ENCODE measurements at places on chromosomes 13 and 19.

GRCh38 chr19:19443902-19444680, 38.6 kb downstream of the GATAD2A start:
- DNase-seq, result no peak

DNA sequence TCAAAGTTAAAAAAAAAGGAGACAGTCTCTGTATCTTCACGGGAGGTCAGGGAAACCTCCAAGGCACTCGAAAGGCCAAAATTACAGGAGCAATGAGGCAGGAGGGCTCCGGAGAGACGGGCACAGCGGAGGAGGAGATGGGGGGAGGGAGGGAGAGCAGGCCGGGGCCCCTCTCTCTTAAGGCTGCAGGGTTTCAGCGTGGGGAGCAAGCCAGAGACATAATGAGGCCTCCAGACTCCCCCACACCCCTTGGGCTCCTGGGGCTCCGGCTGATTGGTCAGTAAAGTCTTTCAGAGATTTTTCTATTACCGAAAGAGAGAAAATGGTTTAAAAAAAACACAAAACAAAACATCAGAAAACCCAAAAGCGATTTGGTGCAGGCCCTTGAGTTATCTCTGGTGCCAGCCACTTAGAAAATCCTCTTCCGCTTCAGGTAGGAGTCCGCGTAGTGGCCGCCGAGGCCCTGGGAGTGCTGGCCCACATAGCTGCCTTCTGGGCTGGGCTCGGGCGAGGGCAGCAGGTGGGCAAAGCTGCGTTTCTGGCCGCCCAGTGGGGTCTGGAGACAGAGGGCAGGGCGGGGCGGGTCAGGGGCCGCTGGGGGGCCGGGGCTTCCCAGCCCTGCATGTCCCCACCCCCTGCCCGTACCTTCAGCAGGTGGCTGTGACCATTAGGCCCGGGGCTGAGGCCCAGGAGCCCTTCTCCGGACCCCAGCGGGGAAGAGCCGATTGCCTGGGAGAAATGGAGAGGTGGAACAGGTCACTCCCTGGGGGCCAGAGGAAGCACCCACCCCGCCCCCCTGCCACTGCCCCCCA, 1.4 kb upstream of the FDX2 start:
- DNase-seq, result no peak

- peak; percentile 12 for DNase-seq
These were observed 714 bp downstream of the NDFIP2 start for GRCh38 chr13:79481685-79482052.

DNA sequence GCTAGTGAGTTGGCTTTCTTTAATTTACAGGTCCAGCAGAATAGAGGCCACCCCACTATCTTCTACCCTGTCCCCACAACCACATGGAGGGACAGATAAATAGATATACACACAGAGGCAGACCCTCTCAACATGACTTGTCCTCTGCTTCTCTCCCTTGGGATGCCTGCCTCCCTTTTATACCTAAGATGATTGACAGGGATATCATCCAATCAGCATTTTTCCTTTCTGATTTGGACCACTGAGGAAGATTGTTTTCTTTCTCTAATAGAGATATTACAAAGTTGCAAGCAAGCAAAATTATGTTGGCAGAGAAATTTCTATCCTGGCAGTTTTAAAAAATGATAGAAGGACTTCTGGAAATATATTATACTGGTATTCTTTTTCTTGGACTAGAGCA, 35.8 kb downstream of the STOML3 start:
- DNase-seq, result no peak

GRCh38 chr19:51676566-51677083, 16.5 kb upstream of the SPACA6 start:
- no peak for DNase-seq

GRCh38 chr13:34025746-34026145, 207.8 kb downstream of the RFC3 start:
- no peak for DNase-seq

DNA sequence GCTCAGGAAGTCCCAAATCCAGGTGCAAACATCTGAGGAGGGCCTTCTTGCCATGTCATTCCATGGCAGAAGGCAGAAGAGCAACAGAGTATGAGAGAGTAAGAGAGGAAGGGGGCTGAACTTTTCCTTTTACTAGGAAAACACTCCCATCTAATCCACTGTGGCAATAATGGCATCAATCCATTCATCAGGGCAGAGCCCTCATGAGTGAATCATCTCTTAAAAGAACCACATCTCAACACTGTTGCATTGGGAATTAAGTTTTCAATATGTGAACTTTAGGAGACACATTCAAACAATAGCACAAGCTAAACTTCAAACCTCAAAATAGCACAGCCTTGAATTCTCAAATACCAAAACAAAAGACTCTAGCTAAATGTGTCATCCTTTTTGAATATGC, 264.5 kb downstream of the KCTD12 start:
- no peak for DNase-seq

DNA sequence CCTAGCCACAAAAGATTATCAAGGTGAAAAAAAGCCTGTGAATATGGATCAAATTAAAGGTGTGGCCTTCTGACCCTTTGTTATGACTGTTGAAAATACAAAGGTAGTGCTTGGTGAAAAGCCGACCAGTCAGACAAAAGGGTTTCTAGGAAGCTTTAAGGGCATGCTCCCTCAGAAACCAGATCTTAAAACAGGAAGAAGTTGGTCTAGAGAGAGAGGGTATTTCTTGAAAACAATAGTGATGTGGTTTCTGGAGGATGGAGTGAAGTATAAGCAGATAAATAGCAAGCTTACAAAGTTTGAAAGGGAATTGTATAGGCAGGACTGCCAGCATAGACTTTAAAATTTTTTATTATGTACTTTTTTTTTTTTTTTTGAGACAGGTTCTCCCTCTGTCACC, 5.0 kb upstream of the EID2 start:
- no peak for DNase-seq

GRCh38 chr13:28273919-28274318, 135.6 kb downstream of the PAN3 start:
- DNase-seq, result no peak

GRCh38 chr19:42275103-42275502, 6.1 kb downstream of the CIC start:
- no peak for DNase-seq

GRCh38 chr13:26695360-26695705, 65.3 kb downstream of the GPR12 start:
- DNase-seq, result no peak

DNA sequence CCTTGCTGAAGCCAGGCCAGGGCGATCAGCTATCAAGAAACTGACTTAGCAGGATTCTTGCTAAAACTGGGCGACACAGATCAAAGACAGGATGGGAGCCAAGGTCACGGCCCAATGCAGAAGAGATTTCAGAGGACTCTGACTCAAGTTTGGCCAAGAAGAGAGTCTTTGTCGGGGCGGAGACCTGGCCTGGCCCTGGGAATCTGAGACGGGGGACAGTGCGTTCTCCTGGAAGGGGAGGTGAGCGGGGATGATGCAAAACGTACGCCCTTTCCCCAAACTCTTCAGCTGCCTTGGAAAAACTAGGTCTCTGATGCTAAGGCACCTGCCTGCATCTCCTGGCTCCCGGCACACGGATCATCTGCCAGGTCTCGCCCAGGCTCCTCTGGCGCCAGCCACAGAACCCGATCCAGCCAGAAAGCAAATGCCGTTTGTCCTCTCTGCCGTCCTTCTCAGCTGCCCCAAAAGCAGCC, 9.8 kb downstream of the MVB12A start:
- no peak for DNase-seq

DNA sequence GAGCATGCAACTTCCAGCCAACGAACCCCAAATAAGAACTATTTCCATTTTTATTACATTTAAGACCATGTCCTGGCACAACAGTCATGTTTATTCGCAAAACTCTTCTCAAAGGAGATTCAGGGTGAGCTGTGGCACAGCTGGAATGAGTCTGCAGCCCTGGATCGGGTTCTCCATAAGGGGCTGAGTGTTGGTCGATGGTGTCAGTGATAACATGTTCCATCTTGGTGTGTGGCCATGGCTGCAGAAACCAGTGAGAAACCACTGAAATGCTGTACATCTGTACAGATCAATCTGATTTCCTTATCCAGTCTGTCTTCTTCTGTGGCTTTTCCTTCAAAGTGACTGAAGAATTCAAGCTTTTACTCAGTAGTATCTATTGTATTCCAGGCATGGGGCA, 15.2 kb downstream of the FAM124A start:
- DNase-seq, result no peak

GRCh38 chr13:78364711-78365110, 238.6 kb downstream of the POU4F1 start:
- no peak for DNase-seq

GRCh38 chr13:49042476-49042875, 66.8 kb downstream of the FNDC3A start:
- DNase-seq, result no peak

DNA sequence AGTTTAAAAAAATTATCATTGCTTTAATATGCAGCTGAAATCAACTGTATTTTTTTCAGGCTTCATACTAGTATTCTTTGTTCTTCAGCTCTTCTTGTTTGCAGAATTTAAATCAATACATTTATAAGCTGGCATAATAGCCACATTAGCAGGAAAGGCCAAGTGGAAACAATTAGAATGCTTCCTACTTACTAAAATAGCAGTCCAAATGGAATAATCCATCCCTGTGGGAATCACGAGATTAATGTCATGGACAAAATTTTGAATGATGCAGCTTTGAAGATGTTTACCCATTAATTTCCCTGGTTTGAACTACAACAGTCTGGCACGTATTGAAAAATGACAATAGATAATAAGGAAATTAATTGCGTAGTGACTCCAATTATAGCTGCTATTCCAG, 2650.8 kb downstream of the PCDH9 start:
- no peak for DNase-seq

GRCh38 chr19:45770192-45771101, 1.4 kb upstream of the SIX5 start:
- peak; percentile 96 for DNase-seq

DNA sequence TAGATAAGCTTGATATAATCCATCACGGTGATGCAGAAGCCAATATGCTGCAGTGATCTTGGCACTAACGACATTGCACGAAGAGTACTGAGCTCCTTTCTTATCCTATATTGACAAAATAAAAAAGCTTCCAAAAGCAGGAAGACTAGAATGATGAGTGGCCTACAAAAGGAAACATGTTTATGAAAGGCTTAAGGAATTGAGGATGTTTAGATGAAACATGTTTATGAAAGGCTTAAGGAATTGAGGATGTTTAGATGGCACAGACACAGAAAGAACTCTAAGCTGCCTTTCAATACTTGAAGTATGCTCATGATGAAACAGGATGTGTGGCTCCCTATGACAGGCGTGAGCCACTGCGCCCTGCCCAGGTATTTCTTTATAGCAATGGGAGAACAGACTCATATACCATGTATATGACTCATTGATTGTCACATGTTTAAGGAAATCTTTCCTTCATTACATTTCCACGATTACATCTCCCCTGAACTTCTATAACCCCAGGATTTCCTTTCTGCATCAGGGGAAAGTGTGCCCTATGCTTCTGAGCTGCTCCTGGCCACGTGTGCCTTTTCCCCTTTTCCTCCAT, 690.8 kb upstream of the ARGLU1 start:
- no peak for DNase-seq

DNA sequence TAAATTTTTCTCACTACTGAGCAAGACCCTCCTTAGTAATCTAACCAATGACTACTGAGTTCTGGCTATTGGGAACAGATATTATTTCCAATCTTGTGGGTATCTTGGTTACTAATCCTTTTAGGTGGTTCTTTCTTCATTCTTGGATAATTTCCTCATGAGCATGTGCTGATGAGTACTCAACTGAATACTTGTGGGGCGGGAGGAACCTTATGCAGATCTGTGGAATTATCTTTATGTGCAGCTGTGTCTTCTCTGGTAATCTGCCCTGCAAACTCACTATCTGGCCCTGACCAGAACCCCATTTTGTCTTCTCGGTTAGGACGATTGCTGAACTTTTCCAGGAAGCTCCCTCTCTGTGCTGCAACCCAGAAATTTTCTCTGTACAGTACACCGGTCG, 89.7 kb upstream of the TRPC4 start:
- DNase-seq, result no peak

Measured in T-helper 1 cell (primary cell).